Astrocyte of the hippocampus (primary cell): ENCODE measurements at places on chromosomes 3 and 15.

- DNase-seq, result peak; percentile 69
Observed at GRCh38 chr3:134320749-134321148, 53.5 kb downstream of the AMOTL2 start.

GRCh38 chr15:78130466-78131294 is 565 bp downstream of the CIB2 start:
- DNase-seq, result no peak

DNA sequence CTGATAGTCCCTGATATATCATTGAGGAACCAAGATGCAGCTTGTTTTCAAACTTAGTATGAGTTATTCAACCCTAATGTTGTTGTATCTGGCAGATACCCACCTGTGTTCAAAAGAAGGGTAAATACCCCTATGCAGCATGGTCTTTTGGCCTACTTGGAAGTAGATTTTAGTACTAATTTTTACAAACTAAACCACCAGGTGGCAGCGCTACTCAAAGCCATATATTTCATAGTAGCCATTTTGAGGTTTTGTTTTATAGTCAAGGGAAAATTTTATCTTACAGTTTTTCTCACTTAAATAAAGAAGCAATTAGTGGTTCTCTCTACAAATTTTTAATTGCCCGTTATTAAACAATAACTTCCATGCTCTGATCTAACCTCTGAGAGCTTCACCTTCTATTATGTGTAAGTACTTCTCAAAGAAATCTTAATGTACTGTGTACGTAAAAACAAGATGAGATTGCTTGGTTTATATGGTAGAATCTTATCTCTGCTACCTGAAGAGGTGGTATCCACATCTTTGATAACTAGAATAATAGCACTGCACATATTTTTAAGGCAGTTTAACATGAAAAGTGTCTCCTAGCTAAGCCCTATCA is 31.5 kb upstream of the MLF1 start:
- peak; percentile 69 for DNase-seq

DNA sequence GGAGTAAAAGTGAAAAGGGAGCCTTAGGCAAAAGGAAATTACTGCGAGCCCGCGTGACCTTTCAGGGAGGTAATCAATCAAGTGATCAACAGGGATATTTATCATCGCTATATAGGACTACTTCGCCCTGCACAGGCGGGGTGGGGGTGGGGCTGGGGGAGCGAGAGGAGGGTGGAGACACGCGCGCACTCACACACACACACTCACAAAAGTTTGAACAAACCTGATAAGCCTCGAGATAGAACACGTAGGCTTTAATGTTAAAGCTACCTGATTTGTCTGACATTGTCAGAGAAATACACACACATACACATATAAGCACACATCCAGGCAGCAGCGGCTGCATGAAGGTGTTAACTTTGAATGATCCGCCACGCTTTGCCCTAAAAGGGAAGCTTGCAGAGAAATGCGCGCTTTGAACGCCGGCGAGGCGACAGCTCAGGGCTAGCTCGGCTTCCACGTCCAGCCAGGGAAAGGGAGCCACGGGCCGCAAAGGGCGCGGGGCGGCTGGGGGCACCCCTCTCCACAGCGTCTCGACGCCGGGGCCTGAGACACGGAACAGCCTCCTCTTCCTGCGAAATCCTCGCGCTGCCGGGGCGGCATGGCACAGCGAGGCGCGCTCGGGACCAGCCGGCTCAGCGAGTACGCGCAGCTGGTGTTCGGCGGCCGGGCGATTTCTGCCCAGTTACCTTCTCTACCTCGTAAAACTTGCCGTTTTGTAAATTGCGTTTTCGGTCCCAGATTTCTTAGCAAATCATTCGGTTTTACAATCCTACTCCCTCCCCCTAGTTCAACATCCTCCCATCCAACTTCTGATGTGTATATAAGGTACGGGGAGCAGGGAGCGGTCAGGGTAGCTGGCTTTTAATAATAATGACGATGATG is 4.8 kb upstream of the MECOM start:
- peak; percentile 62 for DNase-seq

GRCh38 chr3:69961706-69962439 is 37.7 kb upstream of the SAMMSON start:
- DNase-seq, result no peak

GRCh38 chr3:23807424-23808015 is 1.8 kb downstream of the UBE2E1 start:
- DNase-seq, result no peak

DNA sequence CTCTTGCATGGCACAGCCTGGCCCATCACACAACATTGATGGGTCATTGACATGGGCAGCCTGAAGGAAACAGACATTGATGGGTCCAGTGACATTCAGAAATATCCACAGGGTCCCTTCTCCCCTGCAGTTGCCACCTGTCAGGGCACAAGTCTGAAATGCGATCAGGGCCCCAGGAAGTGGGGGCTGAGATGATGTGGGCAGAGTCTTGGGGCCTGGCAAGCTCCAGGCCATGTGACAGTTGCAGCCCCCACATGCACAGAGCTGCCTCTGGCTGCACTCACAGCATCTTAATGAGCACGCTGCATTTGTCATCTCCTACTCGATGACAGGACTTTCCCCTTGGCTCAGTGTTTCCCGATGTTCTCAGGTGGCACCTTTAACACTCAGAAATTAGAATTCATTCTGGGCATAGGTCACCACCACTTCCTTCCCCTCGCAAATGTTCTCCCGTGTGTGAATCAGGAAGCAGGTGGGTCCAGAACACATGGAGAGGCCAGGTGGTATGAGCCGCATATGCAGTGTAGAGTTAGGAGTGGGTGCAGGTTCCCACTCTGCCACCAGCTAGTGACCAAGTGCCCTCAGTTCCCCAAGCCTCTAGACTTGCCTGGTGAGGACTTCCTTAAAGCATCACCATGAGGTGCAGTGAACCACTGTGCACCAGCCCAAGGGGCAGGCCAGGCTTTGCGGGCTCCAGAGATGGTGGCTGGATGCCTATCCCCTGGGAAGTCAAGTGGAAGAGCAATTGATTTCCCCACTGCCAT is 1.6 kb upstream of the TXNRD3 start:
- no peak for DNase-seq

DNA sequence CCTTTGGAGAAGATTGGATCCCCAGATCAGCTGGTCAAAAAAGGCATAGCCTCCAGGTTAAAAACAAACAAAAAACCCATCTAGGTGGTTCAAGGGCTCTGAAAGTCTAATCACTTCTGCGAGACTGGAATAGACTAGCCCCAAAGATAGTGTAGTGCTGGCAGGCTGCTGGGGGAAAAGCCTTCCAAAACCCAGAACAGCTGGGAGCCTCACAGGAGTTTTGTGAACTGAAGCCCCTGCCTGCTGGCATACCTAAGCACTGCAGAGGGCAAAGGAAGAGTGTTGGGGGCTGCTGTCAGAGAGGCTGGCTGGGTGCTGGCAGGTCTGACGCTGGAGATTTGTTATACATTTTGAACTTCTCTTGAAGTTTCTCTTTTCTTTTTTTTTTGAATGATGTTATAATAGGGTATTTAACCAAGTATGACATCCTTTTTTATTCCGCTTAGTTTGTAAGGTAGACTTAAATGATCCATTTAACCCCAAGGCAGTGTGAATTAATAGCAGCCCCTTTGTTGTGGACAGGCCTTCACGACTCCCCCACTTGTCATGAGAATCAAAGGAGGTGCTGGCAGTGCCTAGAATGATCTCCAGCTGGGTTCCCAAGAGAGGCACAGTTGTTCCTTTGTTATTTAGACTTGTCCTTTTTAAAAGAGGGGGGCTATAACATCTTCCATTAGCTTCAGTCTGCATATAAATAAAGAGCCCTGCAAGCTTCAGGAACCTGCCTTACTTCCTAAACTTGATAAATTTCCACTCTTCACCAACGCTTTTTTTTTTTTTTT is 53.9 kb downstream of the CRTC3 start:
- DNase-seq, result no peak

GRCh38 chr15:91887921-91888373 is 34.4 kb downstream of the SLCO3A1 start:
- peak; percentile 77 for DNase-seq

GRCh38 chr3:15645740-15646501 is 44.4 kb downstream of the BTD start:
- peak; percentile 89 for DNase-seq

DNA sequence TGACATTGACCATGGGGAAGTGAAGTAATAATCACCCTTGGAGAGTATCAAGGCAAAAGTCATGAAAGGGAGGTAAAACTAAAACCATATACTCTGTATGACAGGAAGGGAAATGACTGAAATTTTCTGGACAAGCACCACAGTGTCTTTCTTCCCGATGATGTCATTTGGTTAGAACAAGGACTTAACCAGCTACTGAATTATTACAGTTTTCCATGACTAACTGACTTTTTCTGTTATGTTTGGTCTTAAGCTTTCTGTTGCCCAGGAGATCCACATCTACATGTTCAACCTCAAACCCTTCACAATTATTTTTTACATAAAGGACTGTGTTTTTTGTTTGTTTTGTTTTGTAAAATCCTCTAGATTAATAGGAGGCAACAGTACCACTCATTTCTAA is 191.9 kb upstream of the IL12A start:
- peak; percentile 79 for DNase-seq

DNA sequence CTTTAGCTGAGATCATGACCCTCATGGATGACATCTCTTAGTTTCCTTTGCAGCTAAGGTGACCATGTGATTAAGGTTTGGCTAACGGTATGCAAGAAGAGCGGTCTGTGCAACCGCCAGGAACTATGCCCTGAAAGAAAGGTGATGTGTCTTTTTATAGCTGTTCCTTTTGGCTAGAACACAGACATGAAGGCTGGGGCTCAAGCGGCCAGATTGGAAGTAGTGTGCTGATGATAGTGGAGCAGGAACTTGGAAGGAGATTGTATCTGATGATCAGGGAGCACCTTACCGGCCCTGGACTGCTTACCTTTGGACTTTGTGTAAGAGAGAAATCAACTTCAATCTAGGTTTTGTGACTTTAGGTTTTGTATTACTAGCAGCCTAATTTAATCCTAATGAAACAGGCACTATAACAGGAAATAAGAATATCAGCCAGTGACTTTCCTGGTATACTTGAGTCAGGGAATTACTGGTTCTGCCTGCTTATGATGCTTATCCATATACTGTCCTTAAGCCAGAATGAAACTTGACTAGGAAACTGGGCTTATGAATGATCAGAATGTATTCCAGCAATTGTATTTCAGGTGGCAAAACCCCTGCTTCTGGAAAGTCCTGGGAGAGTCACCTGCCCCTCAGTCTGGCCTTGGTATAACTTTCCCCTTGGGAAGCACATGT is 164.3 kb upstream of the LRIG1 start:
- DNase-seq, result no peak

DNA sequence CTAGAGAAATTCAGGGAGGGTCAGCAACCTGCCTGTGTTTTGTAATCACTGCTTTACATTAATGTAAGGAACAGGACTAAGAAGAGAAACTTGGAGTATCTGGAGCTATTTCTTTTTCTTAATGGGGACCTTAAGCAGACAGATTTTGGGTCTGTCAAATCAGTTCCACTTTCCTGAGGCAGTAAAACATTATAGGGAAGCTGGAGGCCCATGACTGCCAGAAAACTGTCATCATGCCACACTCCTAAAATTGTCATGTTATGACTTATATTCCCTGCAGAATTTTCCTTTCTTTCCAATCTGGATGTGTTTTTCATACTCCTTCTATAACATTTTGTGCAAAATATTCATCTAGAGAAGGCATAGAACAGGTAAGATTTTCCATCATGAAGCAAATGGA is 28.8 kb downstream of the DGKG start:
- no peak for DNase-seq

GRCh38 chr3:13137941-13138832 is 65.0 kb upstream of the IQSEC1 start:
- DNase-seq, result no peak

GRCh38 chr3:13838421-13838820 is 41.5 kb downstream of the WNT7A start:
- no peak for DNase-seq

DNA sequence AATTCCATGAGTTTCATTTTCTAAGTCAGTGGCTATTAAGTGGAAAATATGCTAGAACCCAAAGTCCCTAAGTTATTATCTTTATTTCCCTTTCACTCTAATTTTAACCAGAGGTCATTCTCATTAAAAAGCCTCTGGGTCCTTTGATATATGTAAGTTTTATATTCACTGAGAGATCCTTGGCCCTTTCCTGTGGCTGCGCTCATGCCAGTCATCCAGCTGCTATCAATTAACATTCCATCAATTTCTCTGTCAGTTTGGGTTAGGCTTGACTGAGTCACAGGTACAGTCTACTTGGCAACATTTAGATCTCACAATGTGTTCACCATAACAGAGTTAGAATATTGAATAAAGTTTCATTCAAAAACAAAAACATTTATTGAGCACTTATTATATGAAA is 58.0 kb upstream of the FBN1 start:
- peak; percentile 57 for DNase-seq

GRCh38 chr3:82224661-82225060 is 463.2 kb upstream of the GBE1 start:
- DNase-seq, result no peak

GRCh38 chr3:17935222-17935621 is 192.8 kb upstream of the TBC1D5 start:
- no peak for DNase-seq

GRCh38 chr3:172787746-172788145 is 37.2 kb downstream of the ECT2 start:
- DNase-seq, result peak; percentile 11
